ENCODE measurements at places on chromosomes 3 and 15.
A peak's percentile ranks its signal among the peaks of the same experiment; 100 is the strongest.

DNA sequence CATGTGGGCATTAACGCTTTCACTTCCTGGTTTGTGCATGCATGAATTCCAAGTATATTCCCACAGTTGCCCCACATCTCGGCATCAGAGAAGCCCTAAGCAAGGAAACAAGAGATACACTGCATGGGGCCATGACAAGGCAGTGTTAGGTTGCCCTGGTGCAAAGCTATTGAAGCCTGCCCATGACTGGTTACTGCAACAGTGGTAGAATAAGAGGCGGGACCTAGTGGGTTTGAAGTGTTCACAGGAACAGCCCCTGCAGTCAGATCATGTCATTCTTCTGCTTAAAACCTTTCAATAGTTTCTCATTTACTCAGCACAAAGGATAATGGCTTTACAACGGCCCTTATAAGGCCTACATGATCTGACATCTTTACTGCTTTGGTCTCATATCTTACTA is 80.9 kb upstream of the TOPAZ1 start:
- H3K27ac ChIP-seq, result no peak overlapping the region
- H3K27me3 ChIP-seq, result peaks cover 35% of the 10 kb centered on the region

DNA sequence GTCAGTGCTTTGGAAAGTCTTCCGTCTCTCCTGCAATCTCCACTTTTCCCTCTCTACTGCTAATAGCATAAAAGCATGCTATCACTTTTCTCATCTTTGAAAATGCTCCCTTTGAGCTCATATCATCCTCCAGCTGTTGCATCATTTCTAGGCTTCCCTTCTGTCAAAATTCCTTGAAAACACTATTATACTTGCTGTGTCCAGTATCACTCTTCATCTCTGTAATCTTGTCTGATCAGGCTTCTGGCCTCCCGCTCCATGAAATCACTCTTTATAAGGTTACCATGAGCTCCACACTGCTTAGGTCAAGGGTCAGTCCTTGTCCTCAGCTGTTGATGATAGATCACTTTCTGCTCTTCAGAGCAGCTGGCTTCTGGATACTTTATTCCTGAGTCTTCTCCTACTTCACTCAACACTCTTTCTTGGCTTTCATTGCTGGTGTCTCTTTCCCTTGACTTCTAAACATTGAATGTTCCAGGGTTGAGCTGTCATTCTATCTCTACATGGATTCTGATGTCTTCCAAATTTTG is 50.9 kb upstream of the SPTSSB start:
- DNase-seq, result no peak
- H3K4me3 ChIP-seq, result no peak overlapping the region
- H3K27ac ChIP-seq, result no peak overlapping the region
- H3K36me3 ChIP-seq, result no peaks in the 10 kb centered on the region

DNA sequence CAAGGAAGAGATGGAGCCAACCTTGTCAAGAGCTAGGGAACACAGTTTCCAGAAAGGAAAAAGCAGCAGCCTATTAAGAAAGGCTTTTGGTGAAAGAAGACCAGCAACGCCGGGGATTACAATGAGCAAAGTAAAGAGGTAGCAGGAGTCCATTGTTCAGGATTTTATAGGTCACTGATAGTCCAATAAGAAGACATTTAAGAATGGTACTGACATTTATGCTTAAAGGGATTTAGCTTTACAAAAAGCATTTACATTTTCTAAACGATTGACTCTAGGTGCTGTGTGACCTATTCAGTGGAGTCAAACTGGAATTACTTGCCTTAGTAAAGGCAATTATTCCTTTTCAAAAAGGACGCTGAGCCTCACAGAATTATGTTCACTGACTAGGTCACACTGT is 40.8 kb downstream of the CSNK1G1 start:
- no peaks in the 10 kb centered on the region for H3K4me1 ChIP-seq
- no peak overlapping the region for H3K4me3 ChIP-seq
- H3K27ac ChIP-seq, result no peak overlapping the region
- no peak for DNase-seq
- H3K27me3 ChIP-seq, result no peaks in the 10 kb centered on the region
- no peaks in the 10 kb centered on the region for H3K36me3 ChIP-seq

- no peaks in the 10 kb centered on the region for H3K36me3 ChIP-seq
- no peak overlapping the region for H3K27ac ChIP-seq
- no peak overlapping the region for H3K4me3 ChIP-seq
- no peaks in the 10 kb centered on the region for H3K4me1 ChIP-seq
- DNase-seq, result no peak
Measured at GRCh38 chr3:104133630-104134029, 1233.1 kb upstream of the ALCAM start.

- H3K4me3 ChIP-seq, result no peak overlapping the region
- no peak for DNase-seq
- peaks cover 25% of the 10 kb centered on the region for H3K4me1 ChIP-seq
- no peak overlapping the region for H3K27ac ChIP-seq
Measured at GRCh38 chr3:65851827-65852226, 186.9 kb downstream of the MAGI1 start.

GRCh38 chr15:88959445-88959844 is 46.3 kb upstream of the MFGE8 start:
- H3K4me1 ChIP-seq, result no peaks in the 10 kb centered on the region
- peaks cover 48% of the 10 kb centered on the region for H3K27me3 ChIP-seq
- no peak overlapping the region for H3K27ac ChIP-seq
- H3K36me3 ChIP-seq, result no peaks in the 10 kb centered on the region

DNA sequence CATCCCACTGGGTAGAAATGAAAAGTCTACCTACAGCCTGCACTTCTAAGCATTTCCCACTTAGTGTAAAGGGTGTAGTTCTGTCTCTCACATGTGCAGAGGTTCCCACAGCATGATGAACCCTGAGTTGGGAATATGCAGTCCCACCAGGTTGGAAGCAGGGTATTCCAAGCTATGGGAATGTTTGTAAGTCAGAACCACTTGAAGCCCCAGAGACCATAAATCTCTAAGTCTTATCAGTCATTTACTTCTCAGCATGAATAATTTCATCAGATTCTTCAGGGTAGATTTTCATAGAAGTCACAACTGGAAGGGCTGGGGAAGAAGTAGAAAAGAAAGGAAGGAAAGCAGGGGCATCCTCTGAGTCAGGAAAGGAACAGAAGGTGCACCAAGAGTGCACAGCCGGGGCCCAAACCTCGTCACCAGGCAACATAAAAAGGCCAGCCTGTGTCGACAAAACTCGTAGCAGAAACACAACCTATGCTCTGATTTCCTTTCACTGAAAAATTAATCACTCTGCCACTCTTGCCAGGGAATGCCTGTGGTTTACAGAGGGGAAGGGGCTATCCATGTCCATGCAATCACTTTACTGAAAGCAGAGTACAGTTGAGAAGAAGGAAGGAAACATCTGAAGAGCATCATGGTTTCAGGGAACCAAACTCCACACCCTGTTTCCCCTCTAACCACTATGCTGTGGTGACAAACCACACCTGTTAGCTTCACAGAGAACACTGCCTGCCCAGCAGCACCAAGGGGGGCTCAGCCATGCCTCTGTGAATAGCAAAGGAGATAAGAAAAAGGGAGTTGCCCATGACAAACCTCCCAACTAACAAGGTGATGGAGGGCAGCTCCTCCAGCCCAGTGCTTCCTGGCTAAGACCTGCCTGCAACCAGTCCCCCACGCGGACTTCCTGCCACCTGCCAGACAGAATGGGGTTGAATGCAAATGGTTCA is 40.5 kb downstream of the SH3BP5 start:
- no peak overlapping the region for H3K27ac ChIP-seq
- no peaks in the 10 kb centered on the region for H3K4me1 ChIP-seq
- no peaks in the 10 kb centered on the region for H3K27me3 ChIP-seq
- no peak for DNase-seq
- no peaks in the 10 kb centered on the region for H3K36me3 ChIP-seq

DNA sequence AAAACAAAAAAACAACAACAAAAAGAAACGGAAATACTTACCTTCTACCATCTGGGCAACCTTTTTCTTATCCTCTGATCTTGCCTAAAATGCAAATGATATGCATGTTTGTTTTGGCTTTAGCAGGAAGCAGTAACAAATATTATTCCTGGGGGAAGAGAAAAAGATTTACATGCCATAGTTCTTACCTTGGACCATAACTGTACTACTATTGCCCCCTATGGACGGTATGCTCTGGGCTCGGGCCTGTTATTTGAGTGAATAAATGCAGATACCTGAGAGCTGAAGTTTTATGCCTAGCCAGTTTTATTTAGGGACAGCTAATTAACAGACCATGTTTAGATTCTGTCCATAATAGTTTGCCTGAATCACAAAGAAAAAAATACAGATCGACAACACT is 12.6 kb upstream of the STARD5 start:
- no peak overlapping the region for H3K4me3 ChIP-seq
- no peaks in the 10 kb centered on the region for H3K4me1 ChIP-seq
- peak; percentile 30 for DNase-seq
- H3K36me3 ChIP-seq, result no peaks in the 10 kb centered on the region
- H3K27ac ChIP-seq, result no peak overlapping the region

DNA sequence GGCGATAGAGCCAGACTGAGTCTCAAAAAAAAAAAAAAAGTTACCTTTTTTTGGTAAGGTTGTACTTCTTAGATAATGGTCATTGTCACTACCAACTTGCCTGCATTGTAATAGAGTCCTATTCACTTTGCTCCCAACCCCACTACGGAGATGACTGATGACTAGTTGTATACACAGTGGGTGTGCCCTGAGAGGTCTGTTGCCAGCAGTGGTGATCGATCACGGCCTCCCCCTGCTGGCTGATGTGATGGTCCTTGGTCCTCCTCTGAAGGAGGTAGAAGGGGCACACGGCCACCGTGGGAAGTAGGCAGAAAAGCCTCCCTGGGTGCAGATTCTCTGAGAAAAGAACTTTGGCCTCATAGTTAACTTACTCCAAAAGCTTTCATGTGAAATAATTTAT is 10.7 kb downstream of the GCNT3 start:
- H3K27ac ChIP-seq, result no peak overlapping the region
- H3K36me3 ChIP-seq, result peaks cover 5% of the 10 kb centered on the region
- H3K27me3 ChIP-seq, result no peaks in the 10 kb centered on the region
- peaks cover 2% of the 10 kb centered on the region for H3K4me1 ChIP-seq

- no peak overlapping the region for H3K4me3 ChIP-seq
- H3K27ac ChIP-seq, result no peak overlapping the region
- DNase-seq, result no peak
- no peaks in the 10 kb centered on the region for H3K36me3 ChIP-seq
- H3K27me3 ChIP-seq, result peaks cover 7% of the 10 kb centered on the region
Measured at GRCh38 chr3:48369693-48370332, 2.2 kb upstream of the FBXW12 start.

GRCh38 chr3:59547874-59548273 is 498.0 kb upstream of the CFAP20DC start:
- DNase-seq, result no peak
- no peak overlapping the region for H3K27ac ChIP-seq
- H3K36me3 ChIP-seq, result no peaks in the 10 kb centered on the region

DNA sequence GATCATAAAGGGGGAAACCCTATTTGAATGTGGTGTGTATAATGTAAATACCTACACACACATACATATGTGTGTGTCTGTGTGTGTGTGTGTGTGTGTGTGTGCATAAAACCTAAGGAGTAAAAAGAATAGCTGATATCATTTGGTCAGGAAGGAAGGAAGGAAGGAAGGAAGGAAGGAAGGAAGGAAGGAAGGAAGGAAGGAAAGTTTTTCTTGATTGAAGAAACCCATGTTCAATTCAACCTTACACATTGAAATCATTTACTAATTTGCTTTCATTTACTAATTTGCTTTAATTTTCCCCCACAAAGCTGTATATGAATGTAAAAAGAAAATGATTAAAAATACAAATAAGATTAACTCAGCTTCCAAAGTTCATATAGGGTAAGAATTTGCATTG is 386.6 kb downstream of the ROBO2 start:
- no peaks in the 10 kb centered on the region for H3K36me3 ChIP-seq
- H3K27ac ChIP-seq, result no peak overlapping the region
- no peak for DNase-seq
- H3K4me3 ChIP-seq, result no peak overlapping the region
- H3K4me1 ChIP-seq, result no peaks in the 10 kb centered on the region

DNA sequence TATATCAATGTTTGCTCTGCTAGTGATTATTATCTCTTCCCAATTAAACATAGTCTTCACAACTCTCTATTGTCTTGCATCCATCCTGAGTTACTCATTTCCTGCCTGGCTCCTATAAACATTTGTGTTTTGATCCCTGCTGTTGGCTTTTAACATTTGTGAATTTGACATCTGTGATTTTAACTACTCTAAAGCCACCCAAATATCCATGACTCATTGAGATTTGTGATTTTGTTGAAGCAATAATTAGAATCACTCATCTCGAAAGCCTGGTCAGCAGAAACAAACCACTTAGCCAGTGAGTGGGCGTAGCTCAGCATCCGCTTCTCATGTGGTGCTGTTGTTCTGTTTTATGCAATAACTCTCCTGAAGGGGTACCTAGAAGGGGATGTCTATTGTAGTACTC is 174.3 kb upstream of the ZBTB20 start:
- H3K27ac ChIP-seq, result no peak overlapping the region
- no peak overlapping the region for H3K4me3 ChIP-seq
- peaks cover 48% of the 10 kb centered on the region for H3K27me3 ChIP-seq

- H3K27me3 ChIP-seq, result no peaks in the 10 kb centered on the region
- H3K4me3 ChIP-seq, result no peak overlapping the region
- no peak for DNase-seq
- no peak overlapping the region for H3K27ac ChIP-seq
Measured at GRCh38 chr3:155648013-155648591, 96.8 kb downstream of the PLCH1 start.

DNA sequence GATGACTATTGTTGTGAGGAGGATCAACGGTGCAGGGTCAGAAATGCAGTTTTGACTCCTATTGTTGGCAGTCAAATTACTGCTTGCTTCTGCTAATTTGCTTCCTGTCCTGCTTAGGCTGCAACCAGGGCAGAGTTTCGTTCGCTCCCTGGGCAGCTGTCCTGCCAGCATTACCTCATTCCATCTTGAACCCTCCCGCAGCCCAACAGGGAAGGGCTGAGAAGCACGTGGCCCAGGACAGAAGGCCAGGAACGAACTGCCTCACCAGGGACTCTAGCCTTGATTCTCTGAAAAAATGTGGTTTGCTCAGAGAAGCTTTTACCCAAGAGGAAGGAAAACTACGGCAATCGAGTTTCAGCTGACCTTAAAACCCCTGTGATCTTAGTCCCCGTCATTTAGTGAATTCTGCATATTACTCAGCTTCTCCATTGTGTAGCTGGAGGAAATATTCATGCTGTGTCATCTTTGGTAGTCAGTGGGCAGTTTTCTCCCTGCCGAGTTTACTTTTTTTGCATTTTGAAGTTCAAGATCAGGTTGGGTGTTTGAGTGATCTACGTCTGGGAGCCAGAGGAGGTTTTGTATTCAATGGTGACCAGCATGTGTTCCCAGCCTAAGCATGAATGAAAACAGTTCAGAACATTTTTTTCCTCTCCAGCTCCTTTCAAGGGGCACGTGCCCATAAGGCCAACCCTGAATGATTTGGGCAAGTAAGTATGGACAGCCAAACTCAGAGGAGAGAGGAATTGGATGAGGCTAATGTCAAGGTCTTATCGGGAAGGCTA is 23.0 kb downstream of the TLNRD1 start:
- no peaks in the 10 kb centered on the region for H3K4me1 ChIP-seq
- no peaks in the 10 kb centered on the region for H3K36me3 ChIP-seq
- H3K27ac ChIP-seq, result no peak overlapping the region
- no peak for DNase-seq
- no peak overlapping the region for H3K4me3 ChIP-seq

DNA sequence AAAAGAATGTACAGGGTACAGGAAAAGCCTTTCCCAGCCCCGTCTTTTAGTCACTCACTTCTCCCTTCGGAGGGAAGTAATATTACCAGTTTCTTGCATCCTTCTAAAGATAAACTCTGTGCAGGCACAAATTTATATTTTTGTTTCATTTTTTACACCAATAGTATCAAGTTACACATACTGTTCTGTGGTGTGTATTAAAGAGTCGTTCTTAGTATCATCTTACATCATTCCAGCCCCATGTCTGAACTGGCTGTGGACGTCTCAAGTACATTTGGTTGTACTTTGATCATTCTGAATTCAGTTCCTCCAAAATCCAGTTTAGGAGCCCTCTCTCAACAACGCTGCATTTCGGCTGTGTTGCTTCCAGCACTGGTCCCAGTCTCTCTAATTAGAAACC is 68.7 kb downstream of the LMLN start:
- no peak overlapping the region for H3K27ac ChIP-seq
- DNase-seq, result no peak
- H3K4me3 ChIP-seq, result no peak overlapping the region
